Fibroblast of the aortic adventitia (primary cell): ENCODE measurements at places on chromosomes 7 and 10. TPM values are rescaled to one million over a fixed set of nuclear protein-coding genes. Genes with fewer than 3 reads are reported as not detected.

GRCh38 chr7:74202841-74203556 lies 6.8 kb upstream of the LAT2 start:
- peak; percentile 67 for DNase-seq

- no peak for DNase-seq
Measured at GRCh38 chr7:617614-618538, 98.2 kb upstream of the PDGFA start.

DNA sequence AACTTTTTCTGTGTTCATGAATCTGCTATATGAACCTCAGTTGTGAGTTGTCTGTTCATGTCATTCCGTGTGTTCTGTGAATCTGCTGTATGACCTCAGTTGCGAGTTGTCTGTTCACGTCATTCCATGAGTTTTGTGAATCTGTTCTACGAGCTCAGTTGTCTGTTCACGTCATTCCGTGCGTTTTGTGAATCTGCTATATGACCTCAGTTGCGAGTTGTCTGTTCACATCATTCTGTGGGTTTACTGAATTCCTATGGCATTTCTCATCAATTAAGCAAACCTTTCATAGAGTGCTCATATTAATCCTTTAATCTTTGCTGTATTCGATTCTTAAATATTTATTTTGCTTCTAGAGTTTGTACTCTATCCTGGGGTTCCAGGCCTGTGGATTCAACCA lies 150.6 kb downstream of the DIP2C start:
- DNase-seq = no peak

- no peak for DNase-seq
Measured at GRCh38 chr7:2028733-2029132, 204.0 kb downstream of the MAD1L1 start.

- peak; percentile 20 for DNase-seq
Measured at GRCh38 chr10:78706256-78706655, 362.5 kb upstream of the ZMIZ1 start.

DNA sequence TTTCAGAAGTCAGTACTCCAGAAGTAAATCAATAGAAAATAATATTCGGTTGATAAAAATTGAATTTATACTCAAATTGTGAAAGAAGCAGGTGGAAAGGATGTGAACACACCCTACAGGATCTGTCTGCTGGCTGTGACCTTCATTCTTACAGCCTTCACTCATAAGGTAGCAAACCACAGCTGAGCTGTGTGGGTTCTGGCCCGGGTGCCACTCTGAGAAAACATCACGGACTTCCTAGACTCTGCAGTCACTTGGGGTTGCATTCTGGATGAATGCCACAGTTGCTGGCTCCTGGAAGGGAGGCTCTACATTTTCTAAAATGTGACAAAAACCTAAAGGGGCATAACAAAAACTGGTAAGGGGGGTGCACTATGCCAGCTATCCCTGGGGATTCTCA lies 36.0 kb upstream of the ABLIM1 start:
- no peak for DNase-seq

DNA sequence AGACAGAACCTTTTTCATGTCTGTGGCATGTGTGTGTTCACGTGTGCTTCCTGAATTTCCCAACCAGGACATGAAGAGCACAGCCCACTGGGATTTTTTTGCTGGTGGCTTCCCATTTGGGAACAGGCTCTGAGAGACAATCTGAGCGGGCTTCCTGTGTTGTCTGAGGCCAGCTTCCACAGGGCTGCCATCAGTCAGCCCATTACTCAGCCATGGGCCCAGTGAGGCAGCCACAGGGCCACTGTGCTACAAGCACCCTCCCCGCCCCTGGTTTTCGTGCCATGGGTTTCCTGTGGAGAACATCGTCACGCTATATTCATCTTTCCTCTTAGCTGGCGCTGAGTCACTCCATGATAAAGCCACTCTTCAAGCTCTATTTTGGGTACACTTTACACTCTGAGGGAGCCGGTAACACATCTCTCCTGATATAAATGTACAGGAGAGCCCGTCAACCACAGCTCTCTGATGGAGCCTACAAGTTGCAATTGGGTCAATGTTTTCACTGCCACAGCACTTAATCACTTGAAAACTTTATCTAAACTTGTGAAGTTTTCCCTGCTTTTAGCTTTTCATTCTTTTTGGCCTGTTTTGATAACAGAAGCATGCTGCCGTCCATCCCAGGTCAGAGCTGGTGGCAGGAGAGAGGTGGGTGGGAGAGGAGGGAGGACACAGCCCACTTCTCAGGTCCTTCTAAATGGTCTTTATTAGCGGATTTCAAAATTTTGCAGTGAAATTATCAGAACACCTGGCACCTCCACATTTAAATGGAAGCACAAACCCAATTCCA lies 96.9 kb downstream of the HIPK2 start:
- peak; percentile 96 for DNase-seq

- peak; percentile 50 for DNase-seq
Measured at GRCh38 chr10:31171402-31172083, 139.9 kb upstream of the ZNF438 start.

GRCh38 chr7:129553899-129554461 lies 51.6 kb downstream of the SMKR1 start:
- peak; percentile 16 for DNase-seq

- no peak for DNase-seq
Measured at GRCh38 chr10:71426058-71426605, 29.4 kb downstream of the CDH23 start.

DNA sequence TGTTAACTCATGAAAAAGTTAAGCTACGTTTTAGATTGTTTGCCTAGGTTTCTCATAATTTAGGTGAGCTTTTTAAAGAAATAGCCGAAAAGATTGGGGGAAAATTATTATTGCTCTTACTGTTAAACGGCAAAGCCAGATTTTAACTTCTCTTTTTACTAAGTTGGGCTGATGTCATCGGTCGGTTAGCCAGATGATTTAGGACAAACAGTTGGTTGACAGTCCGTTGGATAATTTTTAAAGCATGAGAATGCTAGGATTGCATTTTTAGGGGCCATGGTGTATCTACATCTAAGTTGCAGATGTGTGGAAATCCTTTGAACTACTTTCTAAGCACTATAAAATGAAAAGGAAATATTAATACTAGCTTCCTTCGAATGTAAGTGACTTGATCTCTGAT lies 280.9 kb upstream of the AKR1E2 start:
- DNase-seq = no peak

- DNase-seq = no peak
Measured at GRCh38 chr10:11018432-11018841, 765 bp downstream of the CELF2 start.

DNA sequence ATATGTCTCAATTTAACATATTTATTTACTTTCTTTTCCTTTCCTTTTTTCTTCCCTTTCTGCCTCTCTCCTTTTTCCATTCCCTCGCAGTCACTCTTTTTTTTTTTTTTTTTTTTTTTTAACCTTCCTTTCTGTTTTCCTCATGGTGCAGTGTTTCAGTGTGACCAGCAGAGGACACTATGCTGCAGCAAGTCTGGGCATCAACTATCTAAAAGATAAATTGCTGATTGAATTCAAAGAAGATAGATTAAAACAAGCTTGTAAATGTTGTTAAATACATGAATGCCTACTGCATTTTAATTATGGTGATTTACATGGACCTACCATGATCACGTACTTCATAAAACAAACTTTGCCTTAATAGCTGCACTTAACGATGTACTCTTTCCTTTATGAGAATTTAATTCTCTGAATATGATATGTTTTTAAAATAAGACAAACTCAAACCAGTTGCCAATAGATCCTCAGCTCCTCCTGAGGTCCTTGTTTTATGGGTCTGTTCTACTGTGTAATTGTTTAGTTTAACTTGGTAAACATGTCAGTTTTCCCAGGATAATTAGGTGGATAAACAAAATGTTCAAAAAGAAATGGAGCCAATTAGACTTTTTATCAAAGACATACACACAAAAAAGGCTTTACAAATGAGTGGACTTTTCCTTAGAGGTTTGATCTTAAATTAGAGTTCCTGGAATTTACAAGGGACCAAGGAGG lies 101.0 kb upstream of the AGR3 start:
- DNase-seq = peak; percentile 78

DNA sequence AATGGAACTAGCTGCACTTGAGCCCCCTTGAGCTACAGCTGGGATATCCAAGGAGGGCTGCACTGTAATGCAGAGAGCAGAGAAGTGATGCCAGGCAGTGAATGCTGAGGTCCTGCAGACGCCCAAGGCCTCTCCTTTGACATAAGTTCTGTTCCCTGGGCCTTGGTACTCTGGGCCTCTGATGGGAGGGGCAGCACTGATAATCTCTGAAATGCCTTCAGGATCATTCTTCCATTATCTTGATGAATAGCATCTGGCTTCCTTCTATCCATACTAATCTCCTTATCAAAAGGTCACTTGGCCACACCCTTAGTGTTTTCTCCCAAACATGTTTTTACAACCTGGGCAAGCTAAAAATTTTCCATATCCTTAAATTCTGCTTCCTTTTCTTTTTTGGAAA lies 6.9 kb downstream of the GRB10 start:
- peak; percentile 42 for DNase-seq

- no peak for DNase-seq
Measured at GRCh38 chr7:2482725-2483451, 6.7 kb upstream of the GRIFIN start.

DNA sequence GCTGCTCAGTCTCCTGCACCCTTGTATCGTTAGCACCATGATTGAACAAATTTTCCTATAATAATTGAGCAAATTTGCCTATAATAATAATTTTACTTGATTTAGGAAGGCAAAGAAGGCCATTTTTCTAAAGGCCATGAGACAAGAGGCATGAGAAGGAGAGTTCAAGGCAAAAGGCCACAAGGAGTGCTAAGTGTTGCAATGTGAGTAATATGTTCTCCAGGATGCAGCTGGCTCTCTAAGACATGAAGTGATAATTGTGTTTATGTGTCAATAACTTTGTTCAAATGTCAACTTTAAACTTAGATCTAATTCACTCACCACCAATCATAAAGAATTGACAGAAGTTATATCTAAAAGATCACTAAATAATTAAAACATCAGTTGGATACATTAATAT lies 53.8 kb downstream of the SGCE start:
- DNase-seq = no peak

DNA sequence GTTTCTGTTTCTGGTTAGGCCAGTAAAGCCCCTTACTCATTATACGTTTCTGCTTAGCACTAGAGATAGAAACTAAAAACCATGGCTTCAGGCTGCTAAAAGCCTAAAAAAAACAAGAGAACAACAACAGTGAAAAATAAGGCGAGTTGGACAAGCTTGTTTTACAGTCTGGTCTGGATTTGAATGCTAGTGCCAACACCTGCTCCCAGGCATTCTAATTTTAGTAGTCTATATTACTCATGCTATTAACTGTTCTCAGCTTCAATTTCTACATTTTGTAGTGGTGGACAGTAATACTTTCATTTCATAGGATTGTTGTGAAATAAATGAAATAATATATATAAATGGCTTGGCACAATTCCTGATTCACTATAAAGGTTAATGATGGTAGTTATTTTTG lies 108.5 kb downstream of the HBP1 start:
- peak; percentile 5 for DNase-seq

GRCh38 chr7:50397320-50397970 lies 52.7 kb downstream of the FIGNL1 start:
- no peak for DNase-seq

- DNase-seq = peak; percentile 93
Measured at GRCh38 chr10:79067241-79068202, 1.2 kb upstream of the ZMIZ1 start.

DNA sequence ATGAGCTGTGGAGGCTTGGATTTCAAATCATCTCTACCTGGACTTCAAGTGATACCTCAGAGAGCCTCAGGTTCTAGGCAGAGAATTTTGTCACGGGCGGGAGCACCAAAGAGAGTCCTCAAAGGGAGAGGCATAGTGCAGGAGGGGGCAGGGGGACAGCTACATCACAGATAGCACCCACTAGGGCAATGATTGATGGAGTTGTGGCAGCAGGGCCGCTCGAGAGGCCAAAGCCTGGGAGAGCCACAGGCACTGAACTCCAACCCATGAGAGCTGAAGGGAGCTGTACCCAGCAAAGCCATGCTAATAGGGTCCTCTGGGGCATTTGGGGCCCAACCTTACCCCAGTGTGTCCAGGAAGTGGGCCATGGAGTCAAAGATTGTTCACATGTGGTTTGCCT lies 232.0 kb upstream of the PCDH15 start:
- no peak for DNase-seq

GRCh38 chr7:22317632-22318031 lies 39.3 kb downstream of the RAPGEF5 start:
- DNase-seq = no peak

DNA sequence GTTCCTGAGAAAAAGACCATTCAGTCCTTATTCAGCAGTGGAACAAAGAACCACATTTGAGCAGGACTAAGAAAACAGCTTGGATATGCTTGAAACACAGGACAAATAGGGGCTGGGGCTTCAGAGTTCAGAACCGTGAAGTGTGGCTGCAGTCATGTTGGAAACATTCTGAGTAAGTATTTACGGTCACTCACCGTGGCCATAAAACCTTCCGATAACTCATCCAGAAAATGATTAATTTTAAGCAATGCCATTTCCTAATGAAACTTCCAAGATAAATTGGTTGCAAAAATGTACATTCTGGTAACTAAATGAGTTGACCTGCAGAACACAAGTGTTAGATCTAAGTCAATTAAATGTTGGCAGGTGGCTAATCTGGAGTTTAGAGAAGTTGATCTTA lies 279.2 kb downstream of the CXCL12 start:
- DNase-seq = no peak

DNA sequence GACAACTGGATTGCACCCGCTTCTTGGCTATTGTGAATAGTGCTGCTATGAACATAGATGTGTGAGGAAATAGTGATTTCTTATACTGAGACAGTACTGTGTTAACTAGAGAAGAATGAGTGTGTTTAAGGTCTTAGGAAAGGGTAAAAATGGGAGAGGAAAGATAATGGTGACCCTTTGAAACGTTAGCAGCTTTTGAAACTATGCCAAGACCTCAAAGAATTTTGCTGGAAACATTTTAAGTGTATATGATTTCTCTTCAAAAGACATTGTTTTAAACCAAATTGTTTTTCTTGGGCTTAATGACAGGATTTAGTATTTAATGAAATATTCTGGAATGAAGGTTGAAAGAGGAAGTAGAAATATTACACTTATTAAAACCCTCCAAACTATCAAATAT lies 100.8 kb upstream of the ARHGAP21 start:
- DNase-seq = peak; percentile 58

- DNase-seq = no peak
Measured at GRCh38 chr7:70241536-70242175, 643.4 kb downstream of the AUTS2 start.

- DNase-seq = no peak
Measured at GRCh38 chr7:532379-533143, 12.9 kb upstream of the PDGFA start.

LRRC18 gene
- total RNA-seq = not detected in 2 replicates

GFRA1 gene
- 0.18 and 0.49 TPM in 2 replicates for total RNA-seq

DPY19L1 gene
- total RNA-seq = 20.2 and 55.2 TPM in 2 replicates

CALML3 gene
- total RNA-seq = not detected in 2 replicates

MET gene
- 7.5 and 24.1 TPM in 2 replicates for total RNA-seq

GPR15LG gene
- not detected in 2 replicates for total RNA-seq

NFE2L3 gene
- 0.18 and 1.2 TPM in 2 replicates for total RNA-seq

ANKRD61 gene
- not detected in 2 replicates for total RNA-seq

SPDYE16 gene
- 0.09 and 0.33 TPM in 2 replicates for total RNA-seq

CYP3A5 gene
- 1.1 and 2.9 TPM in 2 replicates for total RNA-seq

SPDYE5 gene
- total RNA-seq = 0.09 TPM in 1 of 2 replicates, not detected in the other

GPER1 gene
- 2.9 and 6.4 TPM in 2 replicates for total RNA-seq

IRF5 gene
- total RNA-seq = not detected in 2 replicates

SLC13A1 gene
- total RNA-seq = not detected in 2 replicates

AMPH gene
- 2.4 and 3.2 TPM in 2 replicates for total RNA-seq

MTG1 gene
- total RNA-seq = 19.0 and 25.4 TPM in 2 replicates

GSTO2 gene
- total RNA-seq = 3.4 and 8.9 TPM in 2 replicates

CHAT gene
- not detected in 2 replicates for total RNA-seq
